Fibroblast of gingiva (primary cell): ENCODE measurements at places on chromosomes 3 and 15.
A peak's percentile ranks its signal among the peaks of the same experiment; 100 is the strongest.

- no peak for DNase-seq
Observed at GRCh38 chr15:78359041-78359808, 19.1 kb downstream of the CRABP1 start.

DNA sequence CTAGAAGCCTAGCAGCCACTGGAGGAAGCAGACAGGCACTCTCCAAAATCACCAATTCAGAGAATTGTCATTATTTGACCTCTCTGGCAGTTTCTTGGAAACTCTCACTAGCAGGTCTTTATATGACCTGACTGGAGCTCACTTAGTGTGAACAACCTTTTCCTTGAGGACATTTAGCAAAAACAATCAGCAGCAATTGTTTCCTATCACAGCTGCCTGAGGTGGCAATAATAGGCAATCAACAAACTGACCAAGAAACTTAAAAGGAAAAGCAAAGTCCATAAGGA, 162.4 kb upstream of the STT3B start:
- DNase-seq, result no peak

DNA sequence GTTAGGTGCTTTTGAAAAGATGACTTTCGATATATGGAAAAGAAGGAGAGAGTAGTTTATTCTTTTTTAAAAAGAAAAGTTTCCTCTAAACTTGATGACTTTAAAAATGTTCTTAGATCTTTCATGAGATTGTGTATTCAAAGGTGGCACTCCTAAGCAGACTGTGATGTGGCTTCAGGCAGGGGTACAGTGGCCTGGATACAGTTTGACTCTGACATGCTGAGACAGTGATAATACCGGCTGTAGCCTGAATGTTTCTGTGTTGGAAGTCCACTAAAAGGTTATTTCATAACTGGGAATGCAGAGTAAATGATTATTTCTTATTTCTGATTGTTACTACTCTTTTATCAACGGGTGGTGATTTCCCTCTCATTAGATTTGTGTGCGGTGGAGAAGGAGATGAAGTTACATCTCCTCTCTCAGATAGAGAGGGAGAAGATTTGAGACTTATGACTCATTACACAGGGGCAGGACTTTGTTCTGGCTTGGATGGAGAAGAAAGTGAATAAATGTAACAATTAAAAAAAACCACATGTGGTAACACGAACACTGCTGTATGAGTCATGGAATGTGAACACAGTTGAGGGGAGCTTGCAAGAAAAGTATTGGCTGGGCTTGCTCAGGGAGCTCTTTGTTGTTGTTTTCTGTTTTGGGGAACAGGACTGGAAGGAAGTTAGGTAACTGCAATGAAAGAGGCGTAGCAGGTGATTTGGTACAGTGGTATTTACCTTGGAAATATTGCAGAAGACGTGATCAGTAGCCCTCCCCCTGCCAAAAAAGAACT, 21.6 kb downstream of the SPTSSB start:
- DNase-seq, result peak; percentile 90

DNA sequence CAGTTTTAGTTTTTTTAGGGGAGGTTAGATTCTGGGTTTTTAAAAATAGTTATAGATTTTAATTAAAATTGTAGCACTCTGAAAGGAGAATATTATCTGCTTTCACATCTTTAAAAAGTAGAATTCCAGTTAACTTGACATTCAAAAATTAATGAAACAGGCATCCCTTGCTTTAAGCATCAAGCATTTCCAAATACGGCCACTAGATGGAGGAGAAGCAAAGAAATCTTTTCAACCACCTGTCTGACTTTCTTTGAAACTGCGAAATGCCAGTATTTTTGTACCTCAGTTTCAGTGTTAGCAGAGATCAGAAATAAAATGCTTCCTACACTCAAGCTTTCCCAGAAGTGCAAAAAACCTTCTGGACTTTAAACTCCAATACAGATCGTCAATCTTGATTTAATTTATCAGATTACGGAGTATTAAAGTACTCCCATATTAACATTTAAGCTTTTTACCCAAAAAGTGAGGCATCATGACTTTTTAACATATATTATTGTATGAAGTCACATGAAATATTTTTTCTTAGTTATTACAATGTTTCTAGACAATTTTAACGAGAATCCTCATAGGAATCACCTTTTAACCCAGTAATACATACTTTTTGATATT, 153.3 kb downstream of the P3H2 start:
- peak; percentile 30 for DNase-seq

DNA sequence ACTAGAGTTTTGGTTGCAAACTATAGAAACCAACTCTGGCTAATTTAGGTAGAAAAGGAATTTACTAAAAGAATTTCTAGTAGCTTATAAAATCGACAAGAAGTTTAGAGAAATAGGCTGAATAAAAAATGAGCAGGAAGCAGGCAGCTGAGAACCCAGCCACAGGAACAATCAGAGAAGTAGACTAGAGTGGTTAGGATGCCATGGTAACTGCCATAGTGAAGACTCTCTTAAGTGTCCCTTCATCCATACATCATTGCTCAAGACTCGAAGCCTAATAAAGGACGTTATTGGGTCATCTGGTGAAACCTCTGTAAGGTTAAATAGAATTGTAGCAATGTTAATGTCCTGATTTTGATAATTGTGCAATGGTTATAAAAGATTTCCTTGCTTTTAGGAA, 13.8 kb downstream of the AVEN start:
- DNase-seq, result no peak

GRCh38 chr3:184334470-184335158, 2.8 kb upstream of the FAM131A start:
- peak; percentile 30 for DNase-seq

DNA sequence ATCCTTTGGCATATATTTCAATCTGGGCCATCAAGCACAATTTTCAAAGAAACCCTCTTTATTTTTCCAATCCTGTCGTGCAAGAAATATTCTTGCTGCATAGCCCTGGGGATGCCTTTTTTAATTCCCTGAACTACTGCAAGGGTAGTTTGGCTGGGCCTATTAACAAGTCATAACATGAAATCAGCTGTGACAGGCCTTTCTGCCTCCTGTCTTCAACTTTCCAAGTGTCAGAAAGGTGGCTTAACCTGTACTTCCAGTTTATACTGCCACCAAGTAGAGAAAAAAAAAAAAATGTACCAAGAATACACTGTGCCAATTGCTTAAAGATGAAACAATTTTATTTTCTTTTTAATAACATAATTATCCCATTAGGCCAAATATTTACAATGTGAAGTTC, 32.4 kb upstream of the SPPL2A start:
- DNase-seq, result no peak
